ENCODE measurements at places on chromosomes 16 and 17.

GRCh38 chr16:1762196-1762878 is 9.0 kb downstream of the NME3 start:
- no peak for DNase-seq

GRCh38 chr17:31051506-31051905 is 43.3 kb upstream of the NF1 start:
- no peak for DNase-seq

DNA sequence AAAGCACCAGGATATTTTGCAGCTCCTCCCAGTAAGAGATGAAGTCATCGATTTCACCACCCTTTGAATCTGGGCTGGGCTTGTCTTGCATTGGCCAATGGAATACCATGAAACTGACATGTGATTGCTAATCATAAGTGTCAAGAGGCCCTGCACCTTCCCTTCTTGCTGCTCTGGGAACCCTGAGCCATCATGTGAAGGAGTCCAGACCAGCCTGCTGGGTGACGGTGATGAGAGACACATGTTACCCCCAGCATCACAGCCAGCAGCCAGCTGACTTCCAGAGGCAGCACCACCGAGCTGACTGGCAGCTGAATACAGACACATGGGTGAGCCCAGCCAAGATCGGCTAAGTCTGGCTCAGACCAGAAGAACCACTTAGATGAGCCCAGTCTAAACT is 43.6 kb upstream of the CACNG4 start:
- DNase-seq, result no peak

DNA sequence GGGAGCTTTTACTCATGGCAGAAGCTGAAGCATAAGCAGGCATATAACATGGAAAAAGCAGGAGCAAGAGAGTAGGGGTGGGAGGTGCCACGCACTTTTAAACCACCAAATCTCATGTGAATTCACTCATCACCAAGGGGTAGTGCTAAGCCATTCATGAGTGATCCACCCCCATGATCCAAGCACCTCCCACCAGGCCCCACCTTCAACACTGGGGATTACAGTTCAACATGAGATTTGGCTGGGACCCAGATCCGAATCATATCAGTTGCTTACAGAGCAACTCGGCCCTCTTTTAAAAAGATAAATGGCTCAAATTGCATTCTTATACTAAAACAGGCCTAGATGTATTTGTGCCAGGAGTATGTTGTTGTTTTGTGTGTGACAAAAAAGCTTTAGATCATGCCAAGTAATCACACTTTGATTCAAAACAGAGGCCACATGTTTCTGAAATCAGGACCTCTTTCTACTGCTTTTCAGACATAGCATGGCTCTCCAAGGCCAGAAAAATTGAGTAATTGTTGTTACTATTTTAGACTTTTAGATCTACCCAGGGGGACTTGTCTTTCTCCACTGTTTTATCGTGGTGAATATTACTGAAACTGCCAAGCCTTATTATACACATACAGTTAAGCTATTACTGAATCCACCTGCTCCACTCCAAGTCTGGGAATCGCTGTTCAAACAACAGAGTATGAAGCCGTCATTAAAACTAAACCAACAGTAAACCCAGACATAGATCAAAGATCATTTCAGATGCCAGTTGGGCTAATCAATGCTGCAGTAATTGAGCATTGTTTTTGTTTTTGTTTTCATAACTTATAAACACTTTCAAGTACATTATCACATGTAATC is 163.3 kb downstream of the KCNJ2 start:
- no peak for DNase-seq

GRCh38 chr17:39462631-39463375 is 1.5 kb downstream of the CDK12 start:
- DNase-seq, result no peak

GRCh38 chr17:67165201-67165600 is 79.8 kb downstream of the HELZ start:
- DNase-seq, result no peak

- DNase-seq, result no peak
Measured at GRCh38 chr16:50996166-50996829, 154.8 kb downstream of the SALL1 start.

DNA sequence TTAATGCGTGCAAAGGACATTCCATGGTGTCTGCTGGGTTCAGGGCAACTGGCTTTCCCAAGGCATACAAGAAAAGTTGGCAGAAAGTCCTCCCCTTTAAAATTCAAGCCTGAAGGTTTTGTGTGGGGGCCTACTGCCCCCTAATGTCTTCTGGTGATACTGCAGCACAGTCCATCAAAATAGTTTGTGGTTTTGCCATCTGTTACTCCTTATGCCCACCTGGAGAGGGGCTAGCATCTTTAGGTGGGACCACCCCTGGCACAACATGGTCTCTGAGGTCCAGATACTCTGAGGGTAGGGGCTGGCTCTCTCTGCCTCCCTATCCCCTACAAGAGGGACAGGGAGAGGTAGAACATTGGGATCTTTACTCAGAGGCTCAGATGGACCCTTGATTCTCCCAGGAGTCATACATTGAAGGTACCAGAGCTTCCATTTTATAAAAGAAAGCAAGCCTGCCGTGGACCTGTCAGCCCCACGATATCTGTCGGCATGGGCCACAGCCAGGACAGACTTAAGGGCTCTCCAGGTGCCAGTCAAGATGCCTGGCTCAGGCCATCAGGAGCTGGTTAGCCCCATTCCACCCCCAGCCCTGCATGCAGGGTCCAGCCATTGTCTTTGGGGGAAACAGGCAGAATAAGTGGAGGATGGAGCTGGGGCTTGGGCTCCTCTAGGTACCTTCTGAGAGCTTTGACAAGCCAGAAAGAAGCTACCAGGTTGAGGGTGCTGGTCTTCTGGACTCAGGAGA is 6.3 kb downstream of the ESRP2 start:
- DNase-seq, result peak; percentile 57

DNA sequence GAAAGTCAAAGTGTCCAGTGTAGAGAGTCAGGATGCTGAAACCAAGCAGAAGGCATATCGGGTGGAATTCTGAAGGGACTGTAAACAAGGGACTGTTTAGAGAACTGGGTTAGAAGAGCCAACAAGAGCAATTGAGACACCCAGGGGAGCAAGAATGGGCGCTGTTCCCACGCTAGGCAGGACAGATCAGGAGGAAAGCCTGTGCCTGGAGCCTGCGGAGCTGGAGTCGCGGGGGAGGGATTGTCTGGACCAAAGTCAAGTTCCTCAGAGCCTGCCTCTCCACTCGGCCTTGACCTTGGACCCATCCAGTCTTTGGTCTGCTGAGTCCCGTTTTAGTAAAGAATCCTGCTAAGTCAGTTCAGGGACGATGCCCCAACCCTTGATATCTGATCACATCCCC is 14.7 kb upstream of the KLHL36 start:
- DNase-seq, result no peak

GRCh38 chr17:9371019-9371418 is 204.6 kb downstream of the STX8 start:
- no peak for DNase-seq

- no peak for DNase-seq
Measured at GRCh38 chr17:45299361-45299760, 17.5 kb downstream of the MAP3K14 start.

DNA sequence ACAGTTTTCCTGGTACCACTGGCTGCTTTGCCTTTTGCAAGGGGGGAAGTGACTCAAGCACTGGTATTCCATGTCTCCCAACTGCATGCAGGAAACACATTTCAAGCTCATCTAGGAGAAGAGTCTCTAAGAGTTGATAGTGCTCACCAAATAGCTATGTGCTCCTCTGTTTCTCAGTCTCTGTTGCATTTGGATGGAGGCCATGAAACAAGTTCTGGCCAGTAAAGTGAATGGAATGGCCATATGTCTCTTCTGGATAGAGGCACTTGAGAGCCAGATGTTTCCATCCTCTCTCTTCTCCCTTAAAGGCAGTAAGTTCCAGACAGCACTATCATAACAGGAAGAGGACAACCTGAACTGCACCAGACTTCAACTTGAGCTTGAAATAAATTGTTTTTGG is 60.6 kb downstream of the C16orf82 start:
- no peak for DNase-seq

Data from activated CD4-positive, alpha-beta T cell treated with anti-CD3 and anti-CD28 coated beads for 4 hours (primary cell).